ENCODE measurements at places on chromosomes 7 and 10.

GRCh38 chr10:60521974-60522405 is 132.3 kb upstream of the ANK3 start:
- DNase-seq, result no peak

GRCh38 chr7:95536656-95537311 is 51.0 kb downstream of the ASB4 start:
- no peak for DNase-seq

DNA sequence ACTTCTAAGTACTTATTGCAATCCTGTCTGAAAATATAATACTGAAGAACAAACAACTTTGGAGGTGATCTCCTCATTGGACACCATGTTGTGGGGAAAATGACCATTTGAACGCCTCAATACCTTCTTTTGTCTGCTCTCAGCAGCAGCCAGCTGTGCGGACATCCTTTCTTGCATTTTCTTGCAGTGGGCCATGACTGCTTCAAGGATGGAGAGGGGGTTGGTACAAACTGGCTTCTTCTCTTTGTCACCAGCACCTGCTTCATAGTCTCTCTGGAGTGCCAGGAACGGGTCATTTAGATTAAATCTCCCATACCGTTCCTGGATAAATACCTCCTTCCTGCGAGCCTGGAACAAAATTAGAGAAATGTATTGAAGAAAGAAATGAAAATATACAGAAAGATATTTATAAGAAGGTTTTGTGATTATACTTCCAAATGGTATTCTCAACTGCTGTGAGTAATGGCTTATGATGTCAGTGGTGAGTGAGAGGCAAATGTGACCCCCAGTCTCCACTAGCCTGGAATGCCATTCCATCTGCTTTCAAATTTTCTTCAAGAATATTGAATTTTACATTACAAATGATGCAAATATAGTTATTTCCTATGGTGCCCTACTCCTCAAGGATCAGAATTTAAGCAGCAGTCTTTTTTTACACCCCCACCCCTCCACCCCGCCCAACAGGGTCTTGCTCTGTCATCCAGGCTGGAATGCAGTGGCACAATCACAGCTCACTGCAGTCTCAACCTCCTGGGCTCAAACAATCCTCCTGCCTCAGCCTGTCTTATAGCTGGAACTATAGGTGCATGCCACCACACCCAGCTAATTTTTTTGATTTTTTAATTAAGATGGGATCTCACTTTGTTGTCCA is 62.4 kb downstream of the CTTNBP2 start:
- no peak for DNase-seq

- no peak for DNase-seq
Measured at GRCh38 chr10:117884592-117884991, 162.1 kb downstream of the RAB11FIP2 start.

- peak; percentile 47 for DNase-seq
Measured at GRCh38 chr7:140672382-140673062, at the start of gene ADCK2. TSS of gene ADCK2 (plus strand) at chr7:140672945. CDS start at chr7:140673331, 386 bp downstream.

DNA sequence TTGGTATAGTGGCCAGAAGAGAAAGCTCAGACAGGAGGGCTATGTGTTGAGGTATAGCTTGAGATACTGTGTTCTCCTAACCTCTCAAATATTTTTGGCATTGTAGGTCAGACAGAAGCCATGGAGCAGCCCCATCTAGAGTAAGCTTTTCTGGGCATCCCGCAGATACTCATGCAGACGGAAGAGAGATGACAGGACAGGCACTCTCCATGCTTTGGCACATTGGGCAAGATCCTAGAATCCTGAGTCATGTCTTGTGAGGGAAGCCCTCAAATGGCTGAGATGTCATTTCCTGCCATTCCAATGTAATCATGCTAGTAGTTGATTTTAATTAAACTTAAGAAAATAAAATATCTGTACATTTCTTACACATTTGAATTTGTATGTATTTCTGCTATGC is 16.8 kb upstream of the KIF20B start:
- DNase-seq, result no peak

GRCh38 chr10:1552881-1553670 is 184.2 kb downstream of the ADARB2 start:
- DNase-seq, result no peak

- DNase-seq, result no peak
Measured at GRCh38 chr7:69643265-69643664, 45.0 kb downstream of the AUTS2 start.

- DNase-seq, result no peak
Measured at GRCh38 chr10:43691485-43691884, 42.8 kb upstream of the ZNF32 start.

- DNase-seq, result no peak
Measured at GRCh38 chr7:119984247-119984646, 288.7 kb upstream of the KCND2 start.

Data from stimulated activated CD4-positive, alpha-beta T cell treated with anti-CD3 and anti-CD28 coated beads, Interleukin-2, amount 100 ng/mL, for 48 hours (primary cell).